ENCODE measurements at places on chromosomes 6 and 20.
A peak's percentile ranks its signal among the peaks of the same experiment; 100 is the strongest.

- no peak for DNase-seq
These were observed 39.8 kb upstream of the SLC17A4 start for GRCh38 chr6:25714765-25715164.

- no peak for DNase-seq
These were observed 362.6 kb upstream of the RNF217 start for GRCh38 chr6:124599656-124600055.

- DNase-seq: peak; percentile 3
These were observed 15.2 kb upstream of the TAAR5 start for GRCh38 chr6:132604635-132605152.

DNA sequence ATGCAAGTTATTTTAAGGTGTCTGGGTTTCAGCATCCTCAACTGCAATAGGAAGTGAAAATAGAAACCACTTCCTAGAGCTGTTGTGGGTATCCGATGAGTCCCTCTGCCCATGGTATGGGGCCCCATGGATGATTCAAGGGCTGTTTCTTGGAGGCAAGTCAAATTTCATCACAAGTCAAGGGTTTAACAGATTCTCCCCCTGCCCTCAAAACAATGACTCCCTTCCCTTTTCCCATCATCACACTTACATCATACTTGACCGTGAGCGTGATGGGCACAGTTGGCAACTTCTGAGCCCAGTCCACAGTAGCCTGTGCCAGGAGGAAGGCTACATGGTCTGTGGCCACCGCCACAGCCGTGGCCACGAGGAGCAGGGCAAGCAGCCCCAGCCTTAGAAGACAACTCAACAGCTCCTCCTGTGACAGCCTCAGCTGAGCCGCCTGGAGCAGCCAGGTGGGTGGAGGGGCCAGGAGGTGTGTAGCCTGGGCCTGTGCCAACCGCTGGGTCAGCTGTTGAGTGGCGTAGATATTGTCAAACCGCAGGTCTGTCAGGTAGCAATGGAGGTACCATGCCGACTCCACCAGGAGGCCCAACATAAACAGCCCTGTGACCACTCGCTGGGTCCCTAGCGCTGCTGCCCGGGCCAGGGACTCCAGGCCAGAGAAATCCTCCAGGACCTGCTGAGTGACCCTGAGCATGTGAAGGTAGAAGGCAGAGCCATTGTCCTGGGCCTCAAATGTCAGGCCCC is 5.2 kb downstream of the OCSTAMP start:
- DNase-seq: no peak

DNA sequence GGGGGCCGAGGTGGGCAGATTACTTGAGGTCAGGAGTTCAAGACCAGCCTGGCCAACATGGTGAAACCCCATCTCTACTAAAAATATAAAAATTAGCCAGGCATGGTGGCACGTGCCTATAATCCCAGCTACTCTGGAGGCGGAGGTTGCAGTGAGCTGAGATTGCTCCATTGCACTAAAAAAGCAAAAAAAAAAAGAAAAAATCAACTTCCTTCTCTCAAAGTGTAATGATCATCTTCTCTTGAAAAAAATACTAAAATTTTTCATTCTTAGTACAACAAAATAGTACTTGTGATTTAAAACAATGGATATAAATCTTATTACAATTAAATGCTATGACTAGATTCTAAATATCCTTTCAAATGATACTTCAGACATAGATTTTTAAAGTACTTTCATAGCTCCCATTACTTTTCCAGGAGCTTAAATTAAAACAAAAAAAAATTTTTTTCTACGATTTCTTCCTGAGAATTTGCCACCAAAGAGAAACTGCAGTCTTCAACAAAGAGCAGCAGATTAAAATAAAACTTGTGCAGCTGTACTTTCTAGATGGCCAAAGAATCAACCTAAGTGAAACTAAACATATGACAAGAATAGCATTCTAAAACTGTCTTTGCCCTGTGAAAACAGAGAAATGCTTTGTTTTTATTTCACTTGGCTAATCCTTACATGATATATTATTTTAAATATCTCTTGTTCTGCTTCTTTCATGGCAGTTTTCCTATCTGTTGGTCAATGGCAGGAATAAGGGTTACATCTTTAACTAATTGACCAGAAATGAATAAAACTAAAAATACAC is 75.2 kb downstream of the MAP3K5 start:
- DNase-seq: no peak

GRCh38 chr20:4369798-4370124 is 351.9 kb upstream of the PRND start:
- DNase-seq: no peak

DNA sequence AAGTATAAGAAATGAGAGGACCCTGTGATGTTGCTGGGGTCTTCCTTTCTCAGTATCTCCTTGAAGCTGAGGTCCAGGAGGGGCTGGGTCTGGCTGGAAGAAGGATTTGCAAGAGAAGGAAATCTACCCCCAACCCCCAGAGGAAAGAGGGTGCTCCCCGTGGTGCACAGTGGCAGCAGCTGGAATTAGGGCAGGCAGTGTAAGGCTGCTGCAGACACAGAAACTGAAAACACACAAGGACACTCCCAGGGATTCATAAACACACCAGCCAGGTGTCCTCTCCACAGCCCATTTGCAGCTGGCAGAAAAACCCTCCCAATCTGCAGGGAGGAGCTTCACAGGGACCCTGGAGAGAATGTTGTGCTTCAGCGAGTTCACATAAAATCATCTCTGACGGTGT is 297.2 kb downstream of the CDH26 start:
- no peak for DNase-seq
